ENCODE measurements at places on chromosomes 1 and 21. TPM values are rescaled to one million over a fixed set of nuclear protein-coding genes. Genes with fewer than 3 reads are reported as not detected.
A peak's percentile ranks its signal among the peaks of the same experiment; 100 is the strongest.

Gene DPT
- 25.8 TPM for total RNA-seq

Gene TDRD10
- total RNA-seq: 0.96 TPM

Gene SELL
- total RNA-seq: 0.55 TPM

Gene DSCAM
- not detected for total RNA-seq

Gene PDC
- total RNA-seq: not detected

Gene NEGR1
- total RNA-seq: 7.9 TPM

Gene CD1C
- 2.1 TPM for total RNA-seq

Gene FAM72D
- not detected for total RNA-seq

Gene MUL1
- total RNA-seq: 21.9 TPM

Gene CGN
- total RNA-seq: 177 TPM

Gene RNU1-2
- not detected for total RNA-seq

Gene FRRS1
- 31.7 TPM for total RNA-seq

Gene ZNF678
- 15.2 TPM for total RNA-seq

GRCh38 chr21:39137248-39138178, 45.7 kb downstream of the PSMG1 start:
- no peak for DNase-seq

GRCh38 chr1:210378736-210379135, 50.0 kb downstream of the HHAT start:
- DNase-seq: no peak

DNA sequence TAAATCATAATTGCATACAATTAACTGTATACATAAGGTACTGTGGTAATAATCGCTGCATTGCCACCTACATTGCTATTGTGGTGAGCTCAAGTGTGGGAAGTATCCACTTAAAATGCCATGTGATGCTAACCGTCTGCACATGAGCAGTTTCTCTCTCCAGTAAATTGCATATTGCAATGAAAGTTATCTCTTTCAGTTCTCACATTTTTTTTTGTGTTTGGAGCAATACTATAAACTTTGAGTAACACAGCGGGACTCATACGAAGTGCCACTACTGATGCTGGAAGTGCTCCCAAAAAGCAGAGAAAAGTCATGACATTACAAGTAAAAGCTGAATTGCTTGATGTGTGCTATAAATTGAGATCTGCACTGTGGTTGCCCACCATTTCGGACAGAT, 38.5 kb downstream of the DISC1 start:
- no peak for DNase-seq

- no peak for DNase-seq
Measured at GRCh38 chr1:78060857-78061563, 15.2 kb downstream of the GIPC2 start.

- DNase-seq: peak; percentile 64
Measured at GRCh38 chr1:154325583-154326545, 539 bp downstream of the ATP8B2 start.

- DNase-seq: no peak
Measured at GRCh38 chr1:193437785-193438184, 251.4 kb upstream of the B3GALT2 start.

DNA sequence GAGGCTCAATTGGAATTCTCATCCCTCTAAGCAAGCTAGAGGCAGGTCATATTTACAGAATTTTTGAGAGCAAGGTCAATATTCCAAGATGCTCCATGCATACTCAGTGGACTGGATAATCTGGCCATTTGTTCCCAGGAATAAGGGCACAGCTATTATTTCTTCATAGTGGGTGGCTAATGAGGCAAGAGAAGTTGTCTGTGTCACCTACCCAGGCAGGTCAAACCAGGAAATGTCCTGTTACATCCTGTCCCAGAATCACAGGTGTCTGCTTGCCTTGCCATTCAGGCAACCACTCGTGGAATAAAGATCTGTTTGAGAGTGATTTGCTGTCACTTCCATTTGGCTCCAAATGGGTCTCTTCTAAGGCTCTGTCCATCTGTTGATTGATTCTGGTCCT, 85.2 kb upstream of the ZP4 start:
- no peak for DNase-seq

DNA sequence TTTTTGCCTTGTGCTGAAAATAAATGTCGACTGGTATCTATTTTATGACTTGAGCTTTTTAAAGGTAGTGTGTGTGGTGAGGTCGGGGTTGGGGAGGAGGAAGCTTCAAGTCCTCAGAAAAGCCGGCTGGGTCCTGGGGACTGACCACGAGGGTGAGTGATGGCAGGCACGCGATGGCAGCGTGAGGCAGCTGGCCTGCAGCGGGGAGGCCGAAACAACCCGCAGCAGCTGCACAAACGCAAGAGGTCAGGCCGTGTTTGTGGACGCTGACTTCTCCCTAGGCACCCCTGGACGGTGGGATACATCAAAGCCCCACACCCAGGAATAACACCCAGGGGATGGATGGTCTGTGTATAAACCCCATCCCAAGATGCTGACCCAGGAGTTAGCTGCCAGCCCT, 51.4 kb downstream of the ZBTB18 start:
- no peak for DNase-seq

DNA sequence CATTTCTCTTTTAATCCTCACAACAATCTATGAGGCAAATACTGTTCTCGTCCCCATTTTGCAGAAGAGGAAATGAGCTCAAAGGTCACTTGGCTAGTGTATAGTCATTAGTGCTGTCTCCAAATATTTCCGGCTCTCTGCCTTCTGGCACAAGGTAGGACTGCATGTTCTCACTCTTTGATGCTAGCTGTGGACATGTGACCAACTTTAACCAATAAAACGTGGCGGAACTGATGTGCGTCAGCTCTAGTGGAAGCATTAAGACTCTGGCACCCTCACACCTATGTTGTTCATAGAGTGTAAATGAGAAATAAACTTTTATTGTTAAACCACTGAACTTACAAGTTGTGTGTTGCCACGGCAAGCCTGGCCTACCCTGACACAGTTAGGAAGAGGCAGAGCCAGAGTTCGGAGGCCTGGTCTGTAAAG, 5.0 kb upstream of the KIF21B start:
- DNase-seq: peak; percentile 79

- DNase-seq: no peak
Measured at GRCh38 chr1:25913206-25913605, 7.0 kb upstream of the STMN1 start.

- no peak for DNase-seq
Measured at GRCh38 chr1:86517336-86517735, 29.5 kb upstream of the CLCA4 start.

DNA sequence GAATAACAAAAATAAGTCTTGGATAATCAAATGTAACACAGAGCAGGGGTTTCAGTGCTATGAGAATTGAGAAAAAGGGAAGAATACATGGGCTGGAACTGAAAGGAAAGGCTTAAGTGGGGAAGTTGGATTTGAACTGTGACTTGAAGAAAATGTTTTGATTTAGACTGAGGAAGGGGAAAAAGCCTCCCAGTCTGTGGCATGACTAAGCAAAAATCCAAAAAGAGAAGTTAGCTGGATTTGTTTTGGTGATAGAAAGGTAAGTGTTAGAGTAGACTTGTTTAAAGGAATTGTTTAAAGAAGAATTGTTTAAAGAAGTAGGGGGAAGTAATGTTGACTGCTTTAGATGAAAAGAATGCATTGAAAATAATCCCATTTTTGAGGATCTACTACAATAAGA, 46.0 kb downstream of the KCNK2 start:
- no peak for DNase-seq

DNA sequence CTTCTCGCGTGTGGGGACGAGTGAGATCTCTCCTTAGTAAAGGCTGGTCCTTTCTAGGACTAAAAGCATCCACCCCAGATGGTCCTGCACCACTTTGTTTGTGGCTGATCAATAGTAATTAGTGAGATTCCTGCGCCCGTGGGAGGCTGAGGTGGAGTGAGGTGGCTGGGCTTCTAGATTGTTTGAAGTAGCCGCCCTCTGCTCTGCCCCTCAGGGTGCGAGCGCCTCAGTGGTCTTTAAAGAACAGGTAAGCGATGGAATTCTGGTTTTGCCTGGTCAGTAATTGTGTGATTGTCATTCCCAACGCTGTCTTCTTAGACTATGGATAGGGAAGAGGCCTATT, 20.7 kb downstream of the PEX14 start:
- DNase-seq: no peak

GRCh38 chr1:53408013-53408754, 51.0 kb upstream of the DMRTB1 start:
- DNase-seq: no peak

GRCh38 chr1:45304311-45305081, 22.2 kb upstream of the HPDL start:
- peak; percentile 54 for DNase-seq

DNA sequence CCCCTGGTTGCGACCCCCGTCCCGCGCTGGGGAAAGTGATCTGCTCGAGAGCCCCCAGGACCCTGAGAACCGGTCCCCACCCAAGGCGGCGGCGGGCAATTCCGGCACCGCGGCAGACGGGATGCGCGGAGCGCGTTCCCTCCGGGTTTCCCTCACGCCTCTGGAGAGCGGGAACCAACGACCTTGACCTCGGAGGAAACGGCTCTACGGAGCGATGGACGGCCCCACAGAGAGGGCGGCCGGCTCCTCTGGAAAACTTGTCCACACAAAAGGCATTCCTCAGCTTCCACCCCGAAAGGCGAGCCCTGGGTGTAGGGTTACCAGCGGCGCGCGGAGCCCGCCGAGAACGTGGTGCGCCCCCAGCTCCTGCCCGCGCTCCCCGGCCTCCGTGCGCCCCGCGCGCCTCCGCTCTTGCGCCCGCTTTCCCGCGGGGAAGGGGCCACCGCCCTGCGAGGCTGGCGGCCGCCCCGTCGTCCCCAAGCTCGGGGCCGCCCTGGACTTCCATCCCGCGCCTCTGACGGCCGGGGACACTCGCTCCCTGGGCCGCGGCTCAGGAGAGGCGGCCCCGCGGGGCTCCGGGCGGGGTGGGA, 391 bp upstream of the KIAA1614 start:
- DNase-seq: no peak

- DNase-seq: no peak
Measured at GRCh38 chr1:22364764-22365163, 86.9 kb upstream of the ZBTB40 start.

GRCh38 chr1:30815556-30815955, 58.0 kb upstream of the LAPTM5 start:
- DNase-seq: no peak

DNA sequence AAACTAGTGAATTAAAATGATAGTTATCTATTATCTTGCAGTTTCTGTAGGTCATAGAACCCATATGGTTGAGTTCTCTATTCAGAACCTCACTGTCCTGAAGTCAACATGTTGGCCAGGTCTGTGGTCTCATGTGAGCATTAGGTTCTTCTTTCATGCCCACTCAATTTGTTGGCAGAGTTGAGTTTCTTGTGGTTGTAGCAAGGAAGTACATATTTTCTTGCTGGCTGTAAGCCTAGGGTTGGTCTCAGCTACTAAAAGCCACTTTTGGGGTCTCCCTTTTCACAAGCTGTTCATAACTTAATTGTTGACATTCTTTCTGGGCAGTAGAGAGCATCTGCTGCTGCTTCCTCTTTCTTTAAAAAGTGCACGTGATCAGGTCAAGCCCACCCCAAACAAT, 1165.1 kb upstream of the NCAM2 start:
- no peak for DNase-seq

DNA sequence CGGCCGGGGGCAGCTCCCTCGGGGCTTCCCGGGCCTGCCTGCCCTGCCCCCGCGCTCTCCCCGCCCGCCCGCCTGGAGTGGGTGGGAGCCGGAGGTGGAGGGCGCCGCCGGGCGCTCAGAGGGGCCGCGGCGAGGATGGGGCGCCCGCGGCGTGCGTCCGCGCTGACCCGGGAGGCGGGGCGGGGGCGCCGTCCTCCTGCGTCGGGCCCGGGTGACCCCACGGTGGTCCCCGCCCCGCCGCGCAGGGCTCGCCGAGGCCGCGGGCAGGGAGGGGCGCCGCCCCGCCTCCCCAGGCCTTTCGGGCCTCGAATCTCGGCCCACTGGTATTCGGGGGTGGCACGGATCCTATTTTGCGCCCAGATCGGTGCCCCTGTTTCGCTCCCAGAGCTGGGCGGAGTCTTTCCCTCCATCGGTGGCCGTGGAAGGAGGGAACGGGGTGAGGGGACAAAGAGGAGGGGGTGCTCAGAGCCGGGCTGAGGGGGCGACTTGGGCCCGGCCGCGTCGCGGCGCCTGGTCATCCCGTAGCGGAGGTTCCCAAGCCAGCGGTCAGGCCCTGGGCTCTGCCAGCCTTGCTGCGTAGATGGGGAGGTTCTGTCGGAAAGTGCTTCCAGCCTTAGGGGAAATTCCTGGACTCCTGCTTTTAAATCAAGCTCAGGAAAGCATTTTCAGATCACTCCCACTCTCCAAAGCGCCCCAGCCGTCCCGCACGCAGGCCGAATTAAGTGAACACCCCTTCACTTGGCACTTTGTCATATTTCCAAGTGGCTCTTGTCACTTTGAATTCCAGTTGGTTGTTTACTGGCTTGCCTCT, 545 bp downstream of the PATJ start:
- DNase-seq: peak; percentile 42

- DNase-seq: no peak
Measured at GRCh38 chr1:97007840-97008604, 286.4 kb downstream of the PTBP2 start.

All from transverse colon (tissue), 4 donors.